Breast epithelium (tissue), 4 donors: ENCODE measurements at places on chromosomes 12 and 14.

DNA sequence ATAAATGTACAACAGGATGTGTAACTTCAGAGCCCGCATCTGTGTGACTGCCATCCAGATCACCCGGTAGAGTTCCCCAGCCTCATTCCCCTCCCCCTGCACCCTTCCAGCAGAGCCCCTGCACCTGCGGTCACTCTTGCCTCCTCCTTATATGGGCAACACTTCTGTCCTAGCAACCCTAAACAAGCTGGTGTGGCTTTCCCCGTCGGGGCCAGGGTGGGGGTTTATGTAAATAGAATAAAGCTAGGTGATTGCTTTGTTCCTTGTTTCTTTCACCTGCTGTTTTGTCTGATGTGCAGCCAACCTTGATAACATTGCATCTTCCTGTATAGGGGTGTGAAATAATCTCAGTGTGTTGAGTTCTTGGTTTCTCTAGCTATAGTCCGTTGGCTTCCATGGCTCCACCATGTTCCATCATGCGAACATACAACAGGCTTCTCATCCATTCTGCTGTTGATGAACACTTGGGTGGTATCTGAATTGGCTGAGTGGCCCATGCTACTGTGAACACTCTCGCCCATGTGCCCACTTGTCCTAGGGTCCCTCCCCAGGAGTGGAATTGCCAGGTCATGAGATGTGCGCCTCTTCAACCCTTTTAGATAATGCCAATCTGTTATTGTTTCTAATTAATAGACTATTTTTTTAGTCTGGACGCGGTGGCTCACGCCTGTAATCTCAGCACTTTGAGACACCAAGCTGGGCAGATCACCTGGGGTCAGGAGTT is 102.2 kb downstream of the KIF26A start:
- H3K36me3 ChIP-seq = no peaks in the 10 kb centered on the region
- DNase-seq = no peak
- no peaks in the 10 kb centered on the region for H3K27me3 ChIP-seq
- H3K27ac ChIP-seq = no peak overlapping the region

DNA sequence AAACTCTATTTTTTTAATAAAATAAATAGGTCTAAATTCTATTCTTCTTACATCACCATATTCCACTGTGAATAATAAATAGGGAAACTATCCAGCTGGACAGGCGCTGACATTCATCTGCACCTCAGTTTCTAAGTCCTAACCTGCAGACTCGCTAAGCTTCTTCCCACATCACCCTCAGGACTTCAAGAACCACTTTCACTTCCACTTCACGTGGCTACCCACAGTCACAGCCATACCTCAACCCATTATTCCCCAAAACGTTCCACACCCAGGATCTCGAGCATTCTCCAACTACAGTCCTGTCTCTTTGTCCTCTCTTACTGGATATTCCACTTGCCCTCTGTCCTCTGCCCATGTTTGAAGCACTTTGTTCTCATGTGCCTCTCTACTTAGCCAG is 71.1 kb downstream of the C2CD5 start:
- H3K36me3 ChIP-seq = no peaks in the 10 kb centered on the region
- H3K4me1 ChIP-seq = no peaks in the 10 kb centered on the region
- H3K4me3 ChIP-seq = no peak overlapping the region
- H3K27me3 ChIP-seq = no peaks in the 10 kb centered on the region
- DNase-seq = no peak
- no peak overlapping the region for H3K27ac ChIP-seq

- H3K4me1 ChIP-seq = no peaks in the 10 kb centered on the region
- no peaks in the 10 kb centered on the region for H3K36me3 ChIP-seq
- DNase-seq = no peak
- no peaks in the 10 kb centered on the region for H3K27me3 ChIP-seq
- H3K27ac ChIP-seq = no peak overlapping the region
These were observed 54.7 kb upstream of the FKBP4 start for GRCh38 chr12:2739832-2740641.

DNA sequence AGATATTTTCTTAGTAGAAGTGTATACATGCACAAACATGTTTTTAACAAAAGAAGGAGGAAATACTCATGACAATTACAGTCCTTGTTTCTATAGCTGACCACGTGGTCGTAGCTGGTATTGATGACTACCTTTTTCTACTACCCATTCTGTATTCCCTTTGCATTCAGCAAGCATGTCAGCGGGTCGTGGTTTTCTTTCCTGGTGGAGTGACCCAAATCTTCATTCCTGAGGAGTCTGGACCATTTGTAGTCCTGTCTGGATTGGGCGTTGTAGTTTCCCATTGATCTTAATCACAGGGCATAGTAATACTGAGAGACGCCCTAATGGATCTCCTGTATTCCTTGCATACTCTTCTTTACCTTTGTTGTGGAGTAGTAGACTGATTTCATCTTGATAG is 472.1 kb upstream of the RGS6 start:
- H3K4me1 ChIP-seq = no peaks in the 10 kb centered on the region
- no peak overlapping the region for H3K27ac ChIP-seq
- no peak overlapping the region for H3K4me3 ChIP-seq
- no peaks in the 10 kb centered on the region for H3K27me3 ChIP-seq

GRCh38 chr12:122722387-122722786 is 5.8 kb upstream of the HCAR3 start:
- DNase-seq = no peak
- peak overlapping the region; percentile 84 for H3K27ac ChIP-seq
- no peaks in the 10 kb centered on the region for H3K36me3 ChIP-seq
- no peak overlapping the region for H3K4me3 ChIP-seq

- DNase-seq = peak; percentile 58
- H3K27ac ChIP-seq = peak overlapping the region; percentile 100
- peak overlapping the region; percentile 89 for H3K4me3 ChIP-seq
- H3K27me3 ChIP-seq = no peaks in the 10 kb centered on the region
- H3K4me1 ChIP-seq = no peaks in the 10 kb centered on the region
These were observed 568 bp downstream of the PPM1A start for GRCh38 chr14:60249321-60250256.

GRCh38 chr12:75890141-75890540 is 141.4 kb downstream of the PHLDA1 start:
- H3K27ac ChIP-seq = no peak overlapping the region
- H3K27me3 ChIP-seq = no peaks in the 10 kb centered on the region
- DNase-seq = no peak
- H3K4me3 ChIP-seq = no peak overlapping the region
- H3K4me1 ChIP-seq = no peaks in the 10 kb centered on the region
- no peaks in the 10 kb centered on the region for H3K36me3 ChIP-seq

- no peak overlapping the region for H3K27ac ChIP-seq
- no peaks in the 10 kb centered on the region for H3K27me3 ChIP-seq
- peaks cover 7% of the 10 kb centered on the region for H3K4me1 ChIP-seq
These were observed 2.6 kb upstream of the CAPRIN2 start for GRCh38 chr12:30757316-30757715.

DNA sequence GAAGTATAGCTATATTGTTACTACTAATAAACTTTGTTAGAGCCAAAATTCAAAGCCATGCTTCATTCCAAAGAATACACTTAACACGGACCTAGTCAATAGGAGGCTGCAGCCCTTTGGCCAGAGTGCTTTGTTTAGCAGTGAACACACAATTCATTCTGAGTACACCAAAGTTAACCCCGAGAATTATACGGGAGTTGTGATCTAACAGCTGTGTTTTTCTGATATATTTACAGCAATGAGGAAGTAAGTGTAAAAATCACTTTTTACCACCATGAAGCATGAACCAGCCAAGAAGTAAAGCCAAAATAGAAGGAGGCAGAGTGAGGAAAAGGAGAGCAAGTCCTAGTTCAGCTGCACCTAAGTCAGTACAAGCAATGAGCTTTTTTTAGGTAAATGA is 156.8 kb upstream of the PDE3A start:
- peaks cover 4% of the 10 kb centered on the region for H3K4me1 ChIP-seq
- peak overlapping the region; percentile 27 for H3K27ac ChIP-seq
- H3K4me3 ChIP-seq = no peak overlapping the region
- no peak for DNase-seq
- no peaks in the 10 kb centered on the region for H3K36me3 ChIP-seq
